ENCODE measurements at places on chromosomes 11 and 22.

- DNase-seq: no peak
Measured at GRCh38 chr11:7046474-7047175, 26.3 kb downstream of the NLRP14 start.

DNA sequence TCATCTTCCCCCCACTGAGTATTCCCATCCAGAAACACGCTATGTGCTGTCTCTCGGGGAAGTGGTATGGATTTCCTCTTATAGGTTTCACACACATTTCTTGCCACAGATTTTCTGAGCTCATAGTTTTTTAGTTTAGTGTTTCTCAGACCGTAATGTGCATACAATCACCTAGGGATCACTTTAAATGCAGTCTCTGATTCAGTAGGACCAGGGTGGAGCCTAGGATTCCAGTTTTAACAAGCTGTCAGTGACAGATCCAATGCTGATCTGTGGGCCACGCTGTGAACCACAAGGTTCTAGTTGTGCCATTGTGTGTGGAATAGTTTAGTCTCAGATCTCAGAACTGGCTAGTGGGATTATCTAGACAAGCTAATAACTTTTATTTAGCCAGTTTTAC is 23.7 kb upstream of the CXCR5 start:
- DNase-seq: no peak

GRCh38 chr22:48382197-48382596 is 1445.5 kb downstream of the BRD1 start:
- no peak for DNase-seq

DNA sequence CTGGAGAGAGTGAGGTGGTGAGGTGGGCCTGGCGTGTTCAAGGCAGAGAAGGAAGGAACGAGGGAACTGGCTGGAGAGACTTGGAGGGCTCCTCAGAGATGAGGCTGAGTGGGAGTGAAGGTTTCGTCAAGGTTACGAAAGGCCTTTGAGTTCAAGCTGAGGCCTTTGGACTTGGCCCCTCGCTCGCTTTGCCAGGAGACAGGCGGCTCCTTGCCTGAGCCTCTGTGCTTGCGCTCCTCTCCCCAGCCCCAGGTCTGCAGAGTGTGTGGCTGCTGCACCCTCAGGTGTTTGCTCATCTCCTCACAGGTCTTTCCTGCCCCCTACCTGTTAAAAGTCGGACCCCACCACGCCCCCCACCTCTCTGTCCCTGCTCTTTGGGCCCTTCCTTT is 91.6 kb downstream of the ATXN10 start:
- no peak for DNase-seq
